ENCODE measurements at places on chromosomes 7 and 10.

GRCh38 chr7:20158684-20159083, 58.5 kb downstream of the MACC1 start:
- no peak for DNase-seq

- no peak for DNase-seq
Measured at GRCh38 chr7:78301407-78301806, 502.8 kb downstream of the PHTF2 start.

GRCh38 chr10:110992006-110992800, 72.8 kb downstream of the SHOC2 start:
- DNase-seq, result no peak

- no peak for DNase-seq
Measured at GRCh38 chr10:99621454-99622251, 1.4 kb upstream of the SLC25A28 start.

DNA sequence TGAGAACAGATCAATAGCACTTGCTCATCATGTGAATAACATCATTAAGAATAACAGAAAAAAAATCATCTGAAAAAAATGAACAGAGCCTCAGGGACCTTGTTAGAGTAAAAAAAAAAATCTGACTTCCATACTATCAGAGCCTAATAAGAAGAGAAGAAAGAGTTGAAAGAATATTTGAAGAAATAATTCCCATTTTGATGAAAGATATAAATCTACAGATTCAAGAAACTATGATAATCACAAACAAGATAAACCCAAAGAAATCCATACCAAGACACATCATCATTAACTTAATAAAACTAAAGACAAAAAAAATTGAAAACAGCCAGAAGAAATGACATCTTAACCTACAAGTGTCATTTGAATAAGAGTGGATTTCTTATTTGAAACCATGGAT, 134.4 kb downstream of the BMS1 start:
- DNase-seq, result no peak

DNA sequence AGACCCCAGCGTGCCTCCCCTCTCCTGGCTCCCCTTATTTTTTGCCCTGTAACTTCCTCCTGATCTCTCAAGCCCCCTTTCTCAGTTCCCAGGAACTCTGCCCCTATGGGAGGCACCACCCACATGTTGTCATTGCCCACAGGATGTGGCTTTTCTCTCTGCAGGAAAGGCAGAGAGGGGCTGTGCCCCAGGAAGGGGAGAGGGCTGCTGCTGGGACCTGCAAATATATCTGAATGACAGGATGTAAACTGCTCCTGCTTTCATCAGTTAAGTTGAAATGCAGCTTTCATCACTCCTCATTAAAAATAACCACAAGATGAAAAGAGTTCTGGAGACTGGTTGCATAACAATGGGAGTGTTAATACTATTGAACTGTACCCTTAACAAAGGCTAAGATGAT, 103.3 kb downstream of the CLEC2L start:
- no peak for DNase-seq

DNA sequence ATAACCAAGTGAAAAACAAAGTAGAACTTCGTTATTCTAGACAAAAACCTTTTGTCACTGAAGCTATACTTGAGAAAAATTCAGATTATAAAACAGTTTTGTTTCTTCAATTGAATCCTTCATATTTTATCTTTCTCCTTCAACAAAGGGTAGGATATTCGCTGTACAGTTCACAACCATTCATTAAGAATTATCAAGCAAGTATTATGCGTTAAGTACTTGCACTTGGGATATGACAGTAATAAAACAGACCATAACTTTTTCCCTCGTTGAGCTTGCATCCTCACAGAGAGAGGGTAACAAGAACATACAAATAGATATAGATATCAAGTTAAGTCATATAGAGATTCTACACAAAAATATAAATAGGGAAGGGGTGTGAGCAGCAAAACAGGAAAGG, 61.2 kb upstream of the MEOX2 start:
- DNase-seq, result no peak

DNA sequence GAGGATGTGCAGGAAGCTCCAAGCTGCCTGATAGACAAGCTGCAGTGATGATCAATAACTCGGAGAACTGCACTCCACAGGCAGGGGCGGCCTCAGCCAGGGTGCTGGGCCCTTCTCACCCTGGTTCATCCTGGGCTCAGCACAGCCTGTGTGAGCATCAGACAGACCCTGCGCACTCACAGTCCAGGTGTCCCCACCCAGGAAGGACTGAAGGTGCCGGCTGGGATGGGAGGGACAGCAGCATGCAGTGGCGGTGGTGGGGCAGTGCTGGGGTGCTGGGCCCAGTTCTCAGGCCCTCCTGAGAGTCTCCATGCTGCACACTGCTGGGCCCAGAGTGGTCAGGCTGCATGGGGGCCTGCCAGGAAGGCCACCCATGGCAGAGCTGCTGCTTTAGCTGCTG, 74.1 kb downstream of the ITIH5 start:
- no peak for DNase-seq

DNA sequence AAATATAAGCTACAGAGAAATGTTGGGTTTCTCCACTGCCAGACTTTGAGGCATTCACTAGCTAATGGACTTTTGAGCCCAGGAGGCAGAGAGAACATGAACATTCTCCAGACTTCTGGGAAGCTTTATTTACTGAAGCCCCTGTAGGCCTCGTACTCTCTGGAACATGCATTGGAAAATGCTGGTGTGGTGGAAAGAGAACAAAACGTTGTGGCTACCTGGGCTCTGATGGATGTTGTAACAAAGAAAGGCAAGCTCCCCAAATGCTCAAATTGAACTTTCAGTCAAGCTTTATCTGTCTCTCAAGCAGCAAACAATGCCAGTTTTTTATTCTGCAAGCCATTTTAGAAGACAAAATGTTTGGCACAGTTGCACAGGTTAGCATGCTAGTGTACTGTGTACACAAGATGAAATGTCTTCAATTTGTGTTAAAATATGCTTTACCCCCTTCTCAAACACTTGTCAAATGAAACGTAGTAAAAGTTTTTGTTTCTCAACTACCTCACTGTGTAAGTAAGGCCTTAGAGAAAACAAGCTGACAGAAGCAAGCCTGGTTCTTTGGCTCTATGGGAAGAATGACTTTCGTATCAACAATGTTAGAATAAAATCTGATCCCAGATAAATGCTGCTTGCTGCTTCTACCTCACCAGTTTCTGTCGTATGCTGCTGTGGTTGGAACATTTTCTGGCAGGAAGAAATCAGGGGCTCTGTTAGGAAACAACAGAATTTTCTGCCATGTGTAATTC, 71.0 kb upstream of the CC2D2B start:
- DNase-seq, result no peak

- no peak for DNase-seq
Measured at GRCh38 chr10:80132299-80133139, at the start of gene PLAC9. TSS of gene PLAC9 (plus strand) at chr10:80132730. CDS start at chr10:80132763, 33 bp downstream.

DNA sequence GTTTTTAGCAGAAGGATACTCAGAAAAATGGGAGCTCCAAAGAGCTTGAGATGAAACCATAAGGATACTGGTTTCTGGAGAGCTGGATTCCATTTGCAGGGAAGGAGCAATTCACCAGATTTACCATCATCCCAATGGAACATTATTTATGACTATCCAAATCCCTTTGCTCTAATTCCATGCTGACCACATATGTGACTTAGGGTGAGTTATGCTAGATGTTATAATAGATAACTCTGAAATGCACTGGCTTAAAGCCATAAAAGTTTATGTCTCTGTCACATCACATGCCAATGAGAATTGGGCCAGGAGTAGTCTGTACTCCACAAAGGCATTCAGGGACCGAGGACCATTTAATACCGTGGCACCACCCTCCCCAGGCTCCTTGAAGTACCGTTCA, 185.2 kb downstream of the SKIDA1 start:
- DNase-seq, result no peak

Measured in NCI-H2081 (cell line).